Right renal cortex interstitium (tissue), 3 donors: ENCODE measurements at places on chromosomes 5 and 9.
A peak's percentile ranks its signal among the peaks of the same experiment; 100 is the strongest.

DNA sequence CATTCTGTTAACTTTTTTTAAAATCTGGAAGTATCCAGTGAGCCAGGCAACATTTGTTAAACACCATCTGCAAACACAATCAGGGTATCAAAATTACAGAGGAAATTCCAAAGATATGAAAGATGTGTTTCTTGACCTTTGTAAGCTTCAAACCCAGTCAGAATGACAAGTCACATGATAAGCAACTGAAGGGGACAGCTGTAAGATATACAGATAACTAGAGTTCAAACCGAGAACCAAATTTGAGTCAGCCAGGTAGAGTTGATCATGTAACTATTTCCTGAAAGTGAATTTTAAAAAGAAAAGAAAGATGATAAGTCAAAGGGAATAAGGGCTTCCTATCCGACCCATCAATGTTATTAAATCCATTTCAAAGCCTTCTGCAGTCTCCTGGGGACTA, 196.2 kb downstream of the DEPDC1B start:
- DNase-seq, result no peak

DNA sequence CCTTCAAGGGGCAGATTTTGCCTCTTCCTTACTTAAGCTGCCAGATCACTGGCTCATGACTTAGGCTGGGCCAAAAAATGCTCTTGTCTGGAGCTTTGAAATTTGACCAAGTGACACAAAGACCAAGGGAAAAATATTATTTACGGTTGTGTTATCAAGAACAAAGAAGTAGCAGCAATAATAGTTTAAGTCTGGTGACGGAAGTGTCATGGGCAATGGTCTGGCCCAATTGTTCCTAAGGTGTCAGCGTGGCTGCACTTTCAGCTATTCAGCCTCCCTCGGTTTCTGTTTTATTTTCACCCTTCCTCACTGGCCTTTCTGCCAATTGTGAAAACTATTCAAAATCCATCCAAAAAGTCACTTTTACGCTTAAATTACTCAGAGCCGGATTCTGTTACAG, 185.3 kb downstream of the CDH18 start:
- DNase-seq, result no peak

DNA sequence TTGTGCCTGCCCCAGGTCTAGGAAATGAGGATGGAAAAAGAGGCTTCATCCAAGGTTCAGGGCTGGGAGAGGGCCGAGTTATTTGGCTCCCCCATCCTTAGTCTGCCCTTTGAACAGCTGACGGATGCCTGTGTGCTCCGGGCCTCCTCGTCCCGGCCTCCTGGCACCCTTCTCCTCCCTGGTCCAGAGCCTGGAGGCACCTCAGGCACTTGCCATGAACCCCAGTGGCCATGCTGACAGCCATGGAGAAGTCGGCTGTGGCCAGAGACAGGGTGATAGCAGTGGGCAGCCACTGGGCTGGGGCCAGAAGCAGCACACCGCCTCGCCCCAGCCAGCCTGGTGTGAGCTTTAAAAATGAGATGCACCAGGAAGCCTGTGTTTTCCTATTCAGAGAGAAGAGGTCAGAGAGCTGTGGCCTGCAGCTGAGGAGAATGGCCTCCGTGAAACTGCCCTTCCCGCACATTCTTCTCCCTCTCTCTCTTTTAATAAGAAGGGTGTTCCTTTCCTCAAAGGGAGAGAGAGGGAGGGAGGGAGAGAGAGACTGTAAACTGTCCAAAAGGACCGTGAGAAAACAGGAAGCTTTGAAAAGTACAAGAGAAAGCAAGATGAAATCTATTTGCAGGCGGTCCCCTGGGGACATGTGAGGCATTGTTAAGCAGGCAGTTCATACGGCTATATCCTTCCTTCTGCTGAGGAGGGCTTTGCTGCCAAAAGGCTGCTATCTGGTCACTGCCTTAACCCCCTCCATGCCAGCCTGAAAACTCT, 55.3 kb downstream of the ZNF366 start:
- DNase-seq, result peak; percentile 56

DNA sequence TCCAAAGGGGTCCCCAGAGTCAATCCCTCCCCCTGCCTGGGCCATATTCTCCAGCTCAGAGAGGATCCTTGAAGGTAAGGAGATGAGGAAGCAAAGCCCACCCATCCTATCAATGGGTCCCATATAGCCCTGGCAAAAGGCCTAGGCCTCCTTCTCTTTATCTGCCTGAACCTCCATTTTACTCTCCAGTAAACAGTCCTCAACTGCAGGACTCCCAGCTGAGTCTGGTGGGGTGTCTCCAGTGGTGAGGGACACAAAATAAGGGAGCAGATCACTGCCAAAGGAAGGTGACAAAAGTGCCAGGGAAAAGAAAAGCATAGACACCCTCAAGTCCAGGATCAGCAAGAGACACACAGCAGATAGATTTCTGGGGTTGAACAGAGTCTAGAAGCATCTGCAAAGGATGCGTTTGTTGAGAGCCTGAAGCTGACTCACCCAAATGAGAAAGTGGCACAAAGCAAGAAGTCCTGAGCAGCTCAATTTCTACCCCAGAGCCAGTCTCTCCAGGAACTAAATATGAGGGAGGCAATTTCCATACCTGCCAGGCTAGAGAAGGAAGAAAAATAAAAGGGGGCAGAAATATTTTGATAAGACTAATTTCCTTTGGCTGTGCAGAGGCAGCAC, 2.7 kb upstream of the EBF1 start:
- DNase-seq, result no peak

- DNase-seq, result no peak
Observed at GRCh38 chr9:100730086-100730485, 152.2 kb downstream of the CAVIN4 start.

- DNase-seq, result no peak
Observed at GRCh38 chr5:159459951-159460538, 129.8 kb upstream of the IL12B start.

DNA sequence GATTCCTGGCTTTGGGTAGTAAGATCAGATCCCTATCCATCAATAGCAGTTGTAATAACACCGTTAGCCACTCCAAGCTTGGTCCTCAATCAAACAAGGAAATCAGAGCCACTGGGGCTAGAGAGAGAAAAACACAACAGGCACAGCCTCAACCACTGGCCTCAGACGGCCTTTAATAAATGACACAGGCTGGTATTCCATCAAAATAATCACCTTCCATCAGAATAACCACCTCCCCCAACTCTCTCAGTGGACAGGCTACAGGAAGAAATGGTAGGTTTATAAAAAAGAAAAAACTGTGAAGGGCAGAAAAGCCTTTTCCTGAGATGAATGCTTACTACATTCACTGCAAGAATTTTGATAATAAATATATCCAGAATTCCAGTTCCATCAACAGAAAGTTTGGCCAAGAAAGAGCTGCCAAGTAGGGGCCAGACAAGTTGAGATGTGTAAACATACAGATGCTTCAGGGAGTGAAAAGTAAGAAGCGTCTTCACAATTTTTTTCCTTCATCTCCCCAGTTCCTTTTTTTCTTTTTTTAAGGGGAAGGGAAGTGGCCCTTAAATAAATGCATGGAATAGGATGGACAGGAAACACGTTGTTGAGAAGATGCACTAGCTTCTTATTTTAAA, 5.5 kb downstream of the FOXD1 start:
- no peak for DNase-seq

GRCh38 chr9:37381094-37381741, 41.3 kb upstream of the GRHPR start:
- no peak for DNase-seq

DNA sequence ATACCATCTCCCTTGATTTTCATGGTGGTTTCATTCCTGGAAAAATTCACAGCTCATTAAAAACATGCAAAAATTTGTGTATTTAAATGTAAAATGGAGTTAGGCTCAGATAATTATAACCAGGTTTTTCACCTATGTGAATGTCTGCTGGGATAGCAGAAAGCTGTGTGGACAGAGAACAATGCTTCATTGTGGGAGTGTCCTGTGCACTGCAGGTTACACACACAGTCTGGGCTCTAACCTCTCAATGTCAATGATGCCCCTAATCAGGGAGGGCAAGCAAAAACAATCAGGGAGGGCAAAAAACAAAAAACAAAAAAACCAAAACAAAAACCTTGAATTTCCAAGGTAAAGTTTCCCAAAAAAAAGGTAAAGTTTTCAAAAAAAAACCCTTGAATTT, 158.9 kb upstream of the KLF9 start:
- no peak for DNase-seq

DNA sequence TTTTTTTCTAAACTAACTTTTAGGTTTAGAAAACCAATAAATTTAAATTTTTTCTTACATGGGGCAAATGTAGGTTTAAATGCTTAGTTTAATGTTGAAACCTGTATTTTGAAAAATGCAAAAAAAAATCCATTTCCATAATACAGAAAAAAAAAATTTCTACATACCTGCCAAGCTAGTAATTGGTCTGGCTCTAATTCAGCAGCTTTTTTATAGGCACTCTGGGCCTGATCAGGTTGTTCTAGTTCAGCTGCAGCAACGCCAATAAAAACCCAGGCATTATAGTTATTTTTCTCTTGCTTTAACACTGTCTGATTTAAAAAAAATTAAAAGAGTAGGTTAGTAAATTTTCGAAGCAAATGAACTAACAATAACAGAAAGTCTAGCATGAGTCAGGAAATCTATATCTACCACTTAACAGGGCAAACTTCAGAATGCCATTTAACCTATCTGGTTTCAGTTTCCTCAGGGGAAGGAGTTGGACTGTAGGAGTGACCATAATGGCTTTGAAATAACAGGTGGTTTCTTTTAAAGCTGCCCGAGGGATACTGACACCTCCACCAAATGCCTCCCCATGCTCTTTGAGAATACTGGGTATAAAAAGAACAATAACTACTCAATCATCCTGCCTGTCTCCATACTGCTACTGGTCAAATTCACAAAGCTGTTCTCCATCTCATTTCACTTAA, 11.6 kb downstream of the SKIC3 start:
- no peak for DNase-seq

GRCh38 chr9:133064241-133065069, 2.7 kb downstream of the CEL start:
- no peak for DNase-seq

- DNase-seq, result no peak
Observed at GRCh38 chr9:110429453-110429852, 91.8 kb upstream of the TXNDC8 start.

DNA sequence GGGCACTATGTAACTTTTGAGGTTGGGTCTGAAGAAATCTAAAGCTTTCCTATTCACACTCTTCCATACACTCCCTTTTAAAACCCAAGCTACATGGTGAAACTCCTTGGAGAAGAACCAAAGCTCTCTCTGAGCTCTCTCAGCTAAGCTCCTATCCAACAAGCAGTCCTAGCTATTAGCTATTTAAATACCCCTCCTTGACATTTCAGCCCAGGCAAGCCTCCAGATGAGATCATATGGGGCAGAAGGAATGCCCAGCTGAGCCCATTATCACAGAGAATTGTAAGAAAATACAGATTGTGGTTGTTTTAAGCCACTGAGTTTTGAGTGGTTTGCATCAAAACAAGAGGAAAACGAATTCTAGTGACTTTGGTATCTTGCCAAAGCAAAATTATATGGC, 15.2 kb downstream of the HSPB3 start:
- no peak for DNase-seq

DNA sequence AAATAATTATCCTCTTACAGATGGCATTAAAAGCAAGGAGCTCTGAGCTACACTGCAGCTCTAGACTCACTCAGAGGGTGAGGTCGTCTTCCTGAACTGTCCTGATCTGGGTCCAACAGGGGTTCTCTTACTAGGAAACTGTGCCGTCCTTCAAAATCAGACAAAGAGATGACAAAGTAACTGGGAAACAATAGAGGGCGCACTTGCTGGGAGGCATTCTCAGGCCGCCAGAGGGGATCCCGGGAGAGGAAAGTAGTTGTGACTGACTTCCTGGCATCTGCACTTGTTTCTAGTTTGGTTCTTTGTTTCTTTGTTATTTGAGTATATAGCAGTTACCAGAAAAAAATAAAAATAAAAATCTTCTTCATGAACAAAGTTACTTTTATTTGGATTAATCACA, 142.9 kb upstream of the MSX2 start:
- DNase-seq, result no peak

GRCh38 chr5:162274679-162275078, 207.1 kb downstream of the GABRG2 start:
- DNase-seq, result no peak

DNA sequence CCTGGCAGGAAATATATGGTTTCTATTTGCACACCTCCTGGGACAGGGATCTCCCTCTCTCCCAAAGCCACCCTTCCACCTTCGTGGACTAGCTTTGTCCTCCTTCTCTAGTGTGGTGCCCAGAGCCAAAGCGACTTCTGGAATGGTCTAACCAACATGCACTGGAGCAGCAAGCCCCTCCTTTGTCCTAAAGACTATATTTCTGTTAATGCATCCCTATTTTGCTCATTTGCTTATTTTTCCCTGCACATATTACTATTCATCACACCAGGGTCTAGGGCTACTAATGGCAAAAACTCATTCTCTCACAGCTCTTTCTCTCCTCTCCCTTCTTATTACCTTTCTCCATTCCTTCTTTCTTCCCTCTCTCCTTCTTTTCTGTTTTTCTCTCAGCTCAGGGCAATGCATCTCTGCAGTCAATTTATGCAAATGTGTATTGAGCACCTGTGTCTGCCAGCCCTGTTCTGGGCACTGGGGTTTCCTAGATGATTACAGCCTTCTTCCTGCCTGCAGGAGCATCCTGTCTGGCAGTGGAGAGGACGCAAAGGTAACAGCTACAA, 2.8 kb upstream of the NEURL1B start:
- DNase-seq, result no peak

DNA sequence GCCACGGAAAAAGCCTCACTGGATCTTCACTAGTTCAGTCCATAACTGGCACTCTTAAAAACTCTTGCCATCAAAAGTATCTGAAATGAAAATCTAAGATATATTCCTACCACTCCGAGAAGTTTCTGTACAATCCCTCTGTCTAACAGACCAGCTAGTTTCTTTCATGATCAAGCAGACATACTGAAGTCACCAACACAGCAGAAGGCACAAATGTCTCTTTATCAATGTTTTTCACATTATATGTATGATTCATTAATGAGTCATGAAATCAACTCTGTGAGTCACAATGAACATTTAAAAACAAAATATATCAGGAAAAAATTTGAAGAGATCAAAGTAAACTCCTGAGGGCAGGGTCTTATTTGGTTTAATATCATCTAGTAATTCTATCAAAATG, 50.8 kb downstream of the F2R start:
- DNase-seq, result no peak
